Esophagus squamous epithelium (tissue), 5 donors: ENCODE measurements at places on chromosomes 7 and 10. TPM values are rescaled to one million over a fixed set of nuclear protein-coding genes. Genes with fewer than 3 reads are reported as not detected.

DNA sequence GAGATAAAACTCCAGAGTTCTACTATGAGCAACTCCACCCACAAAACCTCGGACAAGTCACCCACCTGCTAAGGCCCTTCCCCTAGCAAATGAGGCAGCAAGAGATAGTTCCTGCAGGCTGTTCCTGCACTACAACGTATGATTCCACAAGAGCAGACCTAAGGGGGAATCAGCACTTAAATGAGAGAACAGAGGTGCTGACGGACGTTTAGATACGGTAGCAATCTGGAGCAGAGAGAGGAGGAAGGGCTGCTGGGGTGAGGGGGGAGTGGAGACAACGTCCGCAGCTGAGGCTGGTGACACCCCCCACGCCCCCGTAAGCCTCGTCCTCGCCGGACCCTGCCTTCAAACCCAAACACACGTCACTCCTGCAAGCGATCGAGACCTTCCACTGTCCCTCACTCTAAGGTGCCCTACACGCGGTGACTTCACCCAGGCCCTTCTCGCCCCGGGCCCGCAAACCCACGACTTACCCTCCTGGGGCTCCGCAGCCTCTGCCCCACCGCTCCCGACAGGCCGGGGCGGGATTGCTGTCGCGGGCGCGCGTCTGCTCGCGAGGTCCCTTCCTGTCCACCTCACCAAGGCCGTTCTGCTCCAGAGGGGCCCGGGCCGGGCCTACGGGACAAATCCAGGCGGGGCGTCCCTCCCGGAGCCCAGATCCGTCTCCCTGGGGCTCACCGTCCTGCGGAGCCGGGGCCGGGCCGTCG lies 635 bp downstream of the ZNF12 start:
- DNase-seq = no peak
- H3K36me3 ChIP-seq = peaks cover 8% of the 10 kb centered on the region
- H3K27me3 ChIP-seq = no peaks in the 10 kb centered on the region
- H3K4me3 ChIP-seq = peak overlapping the region; percentile 92
- H3K27ac ChIP-seq = peak overlapping the region; percentile 85
- H3K4me1 ChIP-seq = peaks cover 37% of the 10 kb centered on the region

Gene FAM25G
- not detected for total RNA-seq

DNA sequence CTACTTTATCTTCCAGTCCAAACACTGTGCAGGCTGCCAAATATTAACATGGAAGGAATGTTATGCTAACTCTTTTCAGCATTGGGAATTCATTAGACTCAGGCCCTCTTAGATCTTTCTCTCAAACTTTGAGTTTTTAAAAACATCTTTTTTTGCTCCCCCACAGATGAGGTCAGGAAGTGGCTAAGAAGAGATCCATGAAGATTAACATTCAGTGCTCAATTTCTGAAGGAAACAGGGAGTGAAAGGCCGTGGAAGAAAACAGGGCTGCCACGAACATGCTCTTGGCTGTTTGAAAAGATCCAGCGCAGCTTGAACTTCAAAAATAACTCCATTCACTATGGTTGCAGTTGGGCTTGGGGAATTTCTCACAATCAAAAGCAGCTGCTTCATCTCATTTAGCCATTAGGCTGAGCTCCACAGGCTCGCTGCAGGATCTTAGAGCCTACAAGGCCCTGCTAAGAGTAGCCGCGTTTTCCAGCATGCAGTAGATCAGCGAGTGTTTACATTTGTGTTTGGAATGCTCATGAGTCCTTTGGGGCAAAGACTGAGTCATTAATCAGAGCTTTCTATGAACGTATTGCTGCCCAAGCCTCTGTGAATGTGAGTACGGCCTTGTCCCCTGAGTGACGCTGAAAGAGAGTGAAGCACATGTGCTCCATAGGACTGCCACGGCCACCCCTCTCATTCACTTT lies 41.2 kb upstream of the TNS3 start:
- no peak for DNase-seq
- H3K27ac ChIP-seq = no peak overlapping the region
- no peak overlapping the region for H3K4me3 ChIP-seq
- no peaks in the 10 kb centered on the region for H3K27me3 ChIP-seq
- H3K36me3 ChIP-seq = no peaks in the 10 kb centered on the region
- peaks cover 10% of the 10 kb centered on the region for H3K4me1 ChIP-seq

Gene TES
- total RNA-seq = 64.0 TPM

GRCh38 chr10:17229717-17229966 lies 1.6 kb downstream of the VIM start:
- H3K4me3 ChIP-seq = peak overlapping the region; percentile 94
- H3K27ac ChIP-seq = peak overlapping the region; percentile 99
- no peak for DNase-seq
- peaks cover 7% of the 10 kb centered on the region for H3K36me3 ChIP-seq
- no peaks in the 10 kb centered on the region for H3K4me1 ChIP-seq
- H3K27me3 ChIP-seq = no peaks in the 10 kb centered on the region

Gene FBXO24
- total RNA-seq = 0.19 TPM
